ENCODE measurements at places on chromosomes 3 and 15.

DNA sequence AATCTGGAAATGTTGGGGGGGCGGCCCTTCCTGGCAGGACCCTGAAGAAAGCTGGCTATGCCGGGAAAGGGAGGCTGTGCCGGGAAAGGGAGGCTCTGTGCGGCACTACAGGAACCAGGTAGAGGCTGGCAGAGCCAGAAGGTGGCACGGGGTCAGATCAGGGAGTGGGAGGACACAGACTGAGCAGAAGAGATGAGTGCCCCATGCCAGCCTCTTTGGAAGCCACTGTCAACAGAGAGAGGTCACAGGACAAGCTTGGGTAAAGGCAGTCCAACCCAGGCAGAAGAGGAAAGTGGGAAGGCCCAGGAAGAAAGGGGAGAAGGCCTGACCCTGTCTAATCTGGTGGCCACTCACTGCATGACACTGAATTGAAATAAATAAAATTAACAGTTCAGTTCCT, 1.5 kb downstream of the C15orf62 start:
- peaks cover 55% of the 10 kb centered on the region for H3K36me3 ChIP-seq
- no peaks in the 10 kb centered on the region for H3K27me3 ChIP-seq
- no peak overlapping the region for H3K27ac ChIP-seq
- H3K4me3 ChIP-seq: no peak overlapping the region
- DNase-seq: no peak

DNA sequence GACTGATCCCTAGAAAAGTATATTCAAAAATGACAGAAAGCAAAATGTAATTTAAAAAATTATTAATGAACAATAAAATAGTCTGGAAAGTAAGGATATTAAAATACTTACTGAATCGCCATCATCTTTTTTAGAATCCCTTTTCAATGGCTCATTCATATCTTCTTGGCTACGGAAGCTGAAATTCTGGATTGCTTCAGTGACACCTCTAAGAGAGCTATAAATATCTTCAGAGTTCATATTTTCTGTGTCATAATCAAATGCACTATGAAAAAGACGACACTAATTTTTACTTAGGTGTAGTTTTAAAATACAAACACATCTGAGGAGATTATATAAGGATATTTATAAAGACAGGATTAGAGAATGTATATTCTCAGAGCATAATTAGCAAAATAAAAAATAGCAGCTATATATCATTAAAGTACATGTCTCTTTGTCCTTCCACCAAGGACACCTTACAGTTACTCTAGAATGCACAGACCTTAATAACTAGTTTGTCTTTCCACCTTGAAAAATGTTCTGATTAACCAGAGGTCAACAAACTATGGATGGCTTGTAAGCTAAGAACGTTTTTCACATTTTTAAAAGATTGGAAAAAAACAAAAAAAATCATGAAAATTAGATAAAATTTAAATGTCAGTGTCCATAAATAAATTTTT, 98.6 kb upstream of the UBP1 start:
- H3K36me3 ChIP-seq: peaks cover 42% of the 10 kb centered on the region
- no peak overlapping the region for H3K4me3 ChIP-seq
- no peak overlapping the region for H3K27ac ChIP-seq
- no peak for DNase-seq
- no peaks in the 10 kb centered on the region for H3K27me3 ChIP-seq

DNA sequence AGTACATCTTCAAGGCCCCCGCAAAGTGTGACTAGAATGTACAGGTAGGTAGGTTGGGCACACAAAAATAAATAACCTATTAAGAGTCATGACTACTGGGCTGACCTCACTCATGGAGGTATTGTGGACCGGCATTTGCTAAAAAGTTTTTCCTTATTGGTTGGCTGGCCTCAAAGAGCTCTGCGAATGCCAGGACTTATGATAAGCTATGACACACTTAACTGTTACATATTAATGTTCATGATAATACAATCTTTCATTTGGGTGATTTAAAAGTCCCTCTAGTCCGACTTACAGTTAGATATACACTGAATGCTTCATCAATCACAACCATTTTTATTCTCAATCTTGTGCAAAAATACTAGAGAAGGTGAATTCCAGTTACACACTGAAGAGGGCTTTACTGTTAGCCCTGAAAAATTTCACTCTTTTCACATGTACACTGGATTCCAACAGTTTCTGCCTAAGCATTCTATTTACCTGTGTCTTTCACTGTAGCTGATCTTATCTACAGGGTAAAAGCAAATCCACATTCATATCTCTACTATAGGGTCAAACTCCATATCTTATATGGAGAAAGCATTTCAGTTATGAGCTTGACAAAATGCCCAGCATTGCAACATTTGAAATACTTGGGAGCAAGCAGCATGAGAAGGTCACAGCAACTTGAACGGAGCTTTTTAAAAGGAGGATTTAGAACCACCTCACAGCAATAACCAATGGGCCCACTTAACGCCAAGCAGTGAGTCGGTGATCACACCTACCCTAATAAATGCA, 329.1 kb downstream of the FOXP1 start:
- peaks cover 4% of the 10 kb centered on the region for H3K36me3 ChIP-seq
- no peaks in the 10 kb centered on the region for H3K27me3 ChIP-seq
- no peak for DNase-seq
- H3K4me1 ChIP-seq: peaks cover 20% of the 10 kb centered on the region
- no peak overlapping the region for H3K4me3 ChIP-seq
- H3K27ac ChIP-seq: no peak overlapping the region

GRCh38 chr3:125116311-125117080, 60.7 kb upstream of the HEG1 start:
- H3K27ac ChIP-seq: no peak overlapping the region
- H3K4me1 ChIP-seq: peaks cover 30% of the 10 kb centered on the region
- DNase-seq: no peak
- H3K27me3 ChIP-seq: no peaks in the 10 kb centered on the region

DNA sequence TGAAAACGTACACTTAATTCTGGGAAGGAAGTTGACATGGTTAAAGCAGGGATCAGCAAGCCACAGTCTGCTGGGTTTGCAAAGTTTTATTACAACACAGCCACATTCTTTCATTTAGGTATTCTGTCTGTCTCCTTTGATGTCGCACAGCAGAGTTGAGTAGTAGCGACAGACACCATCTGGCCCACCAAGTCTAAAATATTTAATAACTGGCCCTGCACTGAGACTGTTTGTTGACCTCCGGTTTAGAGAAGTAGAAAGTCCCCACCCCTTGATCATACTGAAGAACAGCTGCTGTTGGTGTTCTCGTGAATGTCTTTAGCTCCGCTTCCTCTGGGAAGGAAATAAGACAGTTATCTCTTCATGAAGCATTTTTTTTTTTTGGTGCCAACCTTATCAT, 66.2 kb downstream of the MCTP2 start:
- H3K27me3 ChIP-seq: no peaks in the 10 kb centered on the region
- H3K4me1 ChIP-seq: no peaks in the 10 kb centered on the region
- no peak overlapping the region for H3K4me3 ChIP-seq
- H3K27ac ChIP-seq: no peak overlapping the region

- no peak overlapping the region for H3K4me3 ChIP-seq
- H3K4me1 ChIP-seq: no peaks in the 10 kb centered on the region
- no peaks in the 10 kb centered on the region for H3K27me3 ChIP-seq
- no peak overlapping the region for H3K27ac ChIP-seq
Observed at GRCh38 chr15:101425787-101426365, 63.6 kb downstream of the PCSK6 start.
